ENCODE measurements at places on chromosomes 7 and 10. TPM values are rescaled to one million over a fixed set of nuclear protein-coding genes. Genes with fewer than 3 reads are reported as not detected.

- no peak for DNase-seq
These were observed 157.8 kb downstream of the FGFR2 start for GRCh38 chr10:121440461-121440860.

DNA sequence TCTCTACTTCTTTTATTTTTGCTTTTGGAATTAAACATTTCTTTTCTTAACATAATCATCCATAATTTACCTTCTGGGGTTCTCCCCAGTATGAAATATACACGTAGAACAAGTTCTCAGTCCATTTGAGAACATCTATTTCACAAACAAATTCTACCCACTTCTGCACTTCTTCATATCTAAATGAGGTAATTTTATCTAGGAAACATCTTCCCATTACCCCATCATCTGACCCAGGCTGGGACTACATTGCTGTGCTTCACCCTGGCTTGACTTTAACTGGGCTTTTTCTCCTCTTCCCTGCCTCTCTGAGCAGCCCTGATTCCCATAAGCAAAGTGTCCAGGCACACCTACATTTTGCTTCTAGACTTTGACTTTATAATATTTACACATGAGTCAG is 43.3 kb upstream of the AMPH start:
- no peak for DNase-seq

- DNase-seq, result no peak
These were observed 50.0 kb downstream of the PRTFDC1 start for GRCh38 chr10:24902400-24902728.

SLC26A5 gene
- not detected for total RNA-seq

- DNase-seq, result peak; percentile 26
These were observed 101.7 kb upstream of the SVIL start for GRCh38 chr10:29736366-29737073.

Measured in activated naive CD8-positive, alpha-beta T cell treated with anti-CD3 and anti-CD28 coated beads for 36 hours (primary cell).